Hair follicle dermal papilla cell (primary cell): ENCODE measurements at places on chromosomes 5 and 9. TPM values are rescaled to one million over a fixed set of nuclear protein-coding genes. Genes with fewer than 3 reads are reported as not detected.

CXCL14 gene
- total RNA-seq, result 1.2 and 2.1 TPM in 2 replicates

PKD2L2 gene
- total RNA-seq, result not detected in 2 replicates

DBN1 gene
- 130 and 152 TPM in 2 replicates for total RNA-seq

SLC34A3 gene
- under 0.01 TPM in 1 of 2 replicates, not detected in the other for total RNA-seq

SYNPO gene
- 1.9 and 2.7 TPM in 2 replicates for total RNA-seq
